ENCODE measurements at places on chromosomes 12 and 14.
A peak's percentile ranks its signal among the peaks of the same experiment; 100 is the strongest.

DNA sequence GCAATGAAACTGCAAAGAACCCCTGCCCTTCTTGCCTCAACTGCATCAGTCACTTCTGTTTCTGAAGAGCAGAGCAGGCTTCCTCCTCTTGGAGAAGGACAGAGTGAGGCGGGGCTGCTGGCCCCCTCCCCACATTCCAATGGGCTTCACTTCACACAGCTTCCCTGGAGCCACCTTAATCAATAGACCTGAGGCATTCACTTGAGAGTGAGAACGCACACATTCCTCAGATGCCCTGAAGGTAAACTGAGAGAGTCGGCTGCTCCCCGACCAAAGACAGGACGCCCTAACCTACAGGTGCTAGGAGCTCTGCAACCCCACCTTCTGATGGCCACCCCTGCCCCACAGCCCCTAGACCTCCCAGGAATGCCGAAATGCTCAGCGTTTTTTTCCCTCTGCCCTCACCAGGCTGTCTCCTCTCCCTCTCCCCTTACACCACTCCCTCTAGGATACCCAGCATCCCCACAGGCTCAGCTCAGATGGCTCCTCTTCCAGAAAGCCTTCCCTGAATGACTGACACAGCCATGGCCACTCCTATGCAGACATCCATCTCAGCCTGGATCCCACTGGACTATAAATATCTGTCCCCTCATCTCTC, 31.1 kb downstream of the SYNE3 start:
- no peak for DNase-seq

DNA sequence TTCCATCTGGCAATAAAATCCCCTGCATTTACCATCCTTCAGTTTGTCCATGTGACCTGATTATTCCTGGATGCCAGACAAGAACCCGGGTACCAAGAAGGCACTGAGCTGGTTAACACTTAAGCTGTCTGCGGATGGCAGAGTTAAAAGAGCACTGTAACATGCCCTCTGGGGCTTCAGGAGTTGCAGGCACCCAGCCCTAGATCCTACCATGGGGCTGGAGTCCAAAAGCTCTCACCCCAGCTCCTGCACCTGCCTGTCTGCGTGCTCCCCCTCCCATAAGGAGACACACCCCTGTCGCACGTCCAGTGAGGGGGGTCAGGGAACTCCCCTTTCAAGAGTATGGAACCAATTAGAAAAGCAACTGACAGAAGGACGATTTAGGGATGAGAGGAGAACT, 14.6 kb upstream of the FBXO34 start:
- DNase-seq: no peak

- DNase-seq: no peak
Observed at GRCh38 chr14:30517737-30518136, 41.2 kb upstream of the G2E3 start.

DNA sequence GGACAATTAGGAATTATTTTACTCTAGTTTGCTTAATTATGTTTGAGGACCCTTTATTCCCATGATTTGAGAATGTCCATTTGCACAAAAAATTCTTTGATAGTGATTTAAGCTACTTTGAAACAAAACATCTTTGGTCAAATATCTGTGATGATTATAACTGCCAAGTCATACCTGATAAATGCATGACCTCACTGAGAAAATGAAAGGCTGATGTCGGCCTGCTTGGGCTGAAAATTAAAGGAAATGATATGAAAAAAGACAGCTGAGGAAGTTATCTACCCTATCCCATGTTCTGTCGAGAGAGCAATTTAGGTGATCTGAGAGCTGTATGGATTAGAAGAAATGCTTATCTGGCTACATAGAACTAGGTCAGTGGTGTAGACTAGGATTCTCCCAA, 43.6 kb downstream of the ATL1 start:
- no peak for DNase-seq

DNA sequence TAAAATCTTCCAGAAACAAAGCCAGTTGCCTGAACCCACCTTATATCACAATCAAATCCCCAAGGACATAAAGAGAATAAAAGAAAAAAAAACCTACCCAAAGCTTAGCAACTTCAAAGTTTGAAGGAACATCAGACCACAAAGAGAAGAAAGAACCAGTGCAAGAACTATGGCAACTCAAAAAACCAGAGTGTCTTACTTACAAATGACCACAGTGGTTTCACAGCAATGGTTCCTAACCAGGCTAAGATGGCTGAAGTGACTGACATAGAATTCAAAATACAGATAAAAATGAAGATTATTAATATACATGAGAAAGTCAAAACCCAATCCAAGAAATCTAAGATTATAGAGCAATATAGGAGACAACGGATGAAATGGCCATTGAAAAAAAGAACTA, 56.7 kb downstream of the APOBEC1 start:
- no peak for DNase-seq

GRCh38 chr12:58026897-58027891, 85.8 kb downstream of the ATP23 start:
- no peak for DNase-seq

- no peak for DNase-seq
Observed at GRCh38 chr14:68374682-68375081, 418.2 kb downstream of the ZFP36L1 start.

- no peak for DNase-seq
Observed at GRCh38 chr14:93018366-93018765, 95.4 kb downstream of the CHGA start.

DNA sequence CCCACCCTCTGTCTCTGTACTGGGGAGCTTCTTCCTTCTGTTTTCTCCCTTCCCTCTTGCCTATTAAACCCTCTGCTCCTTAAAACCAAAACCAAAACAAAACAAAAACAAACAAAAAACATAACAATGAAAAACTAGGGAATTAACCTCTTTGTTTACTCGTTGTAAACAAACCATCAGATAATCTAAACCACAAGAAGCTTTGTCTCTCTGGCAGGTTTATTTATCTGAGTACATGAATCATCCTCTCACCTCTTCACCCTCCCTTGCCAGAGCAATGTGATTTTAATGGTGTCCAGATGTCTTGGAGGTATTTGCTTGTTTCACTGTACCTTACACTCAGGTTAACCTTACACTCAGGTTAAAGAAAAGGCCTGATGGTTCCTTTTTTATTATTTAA, 66.1 kb downstream of the DYRK2 start:
- no peak for DNase-seq

- no peak for DNase-seq
Observed at GRCh38 chr14:90643982-90644670, 172.1 kb downstream of the TTC7B start.

DNA sequence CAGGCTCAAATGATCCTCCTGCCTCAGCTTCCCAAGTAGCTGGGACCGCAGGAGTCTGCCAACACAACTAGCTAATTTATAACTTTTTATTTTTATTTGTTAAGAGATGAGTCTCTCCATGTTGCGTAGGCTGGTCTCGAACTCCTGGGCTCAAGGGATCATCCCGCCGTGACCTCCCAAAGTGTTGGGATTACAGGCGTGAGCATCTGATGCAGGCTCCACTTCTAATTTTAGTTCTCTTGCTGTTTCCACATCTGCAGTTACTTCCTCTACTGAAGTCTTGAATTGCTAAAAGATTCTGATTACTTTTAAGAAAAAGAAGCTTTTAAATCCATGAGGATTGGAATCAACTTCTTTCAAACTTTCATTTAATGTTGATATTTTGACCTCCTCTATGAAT, 13.4 kb upstream of the SNX6 start:
- no peak for DNase-seq

GRCh38 chr12:118023301-118023860, 6.9 kb downstream of the RFC5 start:
- DNase-seq: no peak

DNA sequence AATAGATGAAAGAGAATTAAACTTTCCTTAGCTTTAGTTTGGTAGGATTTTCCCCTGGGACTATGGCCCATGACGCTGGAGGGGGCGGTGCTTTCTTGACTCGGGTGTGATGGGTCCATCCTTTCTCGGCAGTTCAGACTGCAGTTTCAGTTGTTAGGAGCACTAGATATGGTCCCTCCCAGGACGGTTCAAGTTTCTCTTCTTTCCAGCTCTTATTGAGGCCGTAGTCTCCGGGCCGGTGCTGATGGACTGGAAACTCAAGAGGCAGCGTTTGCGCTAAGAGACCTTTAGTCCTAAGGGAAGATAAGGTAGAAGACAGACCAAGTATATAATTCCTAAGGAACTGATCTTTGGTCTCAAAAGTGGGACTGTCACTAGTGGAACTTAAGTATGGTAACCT, 111.2 kb downstream of the RIN3 start:
- DNase-seq: no peak

- no peak for DNase-seq
Observed at GRCh38 chr14:50533241-50533705, 904 bp upstream of the MAP4K5 start.

GRCh38 chr14:99737451-99737951, 53.4 kb downstream of the CYP46A1 start:
- no peak for DNase-seq

DNA sequence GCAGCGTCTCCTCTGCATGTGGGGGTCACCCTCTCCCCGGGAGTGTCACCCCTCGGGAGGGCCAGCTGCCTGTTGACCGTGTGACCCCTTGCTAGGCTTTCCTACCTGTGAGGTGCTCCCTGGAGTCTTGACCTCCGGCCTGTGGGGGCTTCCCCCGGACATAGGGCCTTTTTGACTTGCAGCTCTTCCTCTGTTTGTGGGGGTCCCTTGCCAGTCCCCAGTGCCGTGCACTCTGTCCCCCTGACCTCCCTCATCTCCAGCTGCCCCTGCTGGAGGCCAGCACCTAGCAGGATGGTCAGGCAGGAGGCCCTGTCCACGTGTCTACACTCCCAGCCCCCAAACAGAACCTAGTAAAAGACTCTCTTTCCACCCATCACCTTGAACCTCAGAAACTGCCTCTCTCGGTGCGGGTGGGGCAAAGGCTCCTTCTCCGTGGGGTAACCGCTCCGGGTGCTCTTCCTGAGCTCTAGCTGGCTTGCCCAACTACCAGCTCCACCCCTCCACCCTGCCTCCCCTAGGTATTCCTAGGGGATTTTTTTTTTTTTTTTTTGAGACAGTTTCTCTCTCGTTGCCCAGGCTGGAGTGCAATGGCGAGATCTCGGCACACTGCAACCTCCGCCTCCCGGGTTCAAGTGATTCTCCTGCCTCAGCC, 810 bp downstream of the AACS start:
- DNase-seq: no peak

GRCh38 chr14:24366413-24366720, 1.6 kb upstream of the NFATC4 start:
- no peak for DNase-seq

- DNase-seq: peak; percentile 66
Observed at GRCh38 chr12:58833853-58834252, 86.5 kb downstream of the LRIG3 start.

DNA sequence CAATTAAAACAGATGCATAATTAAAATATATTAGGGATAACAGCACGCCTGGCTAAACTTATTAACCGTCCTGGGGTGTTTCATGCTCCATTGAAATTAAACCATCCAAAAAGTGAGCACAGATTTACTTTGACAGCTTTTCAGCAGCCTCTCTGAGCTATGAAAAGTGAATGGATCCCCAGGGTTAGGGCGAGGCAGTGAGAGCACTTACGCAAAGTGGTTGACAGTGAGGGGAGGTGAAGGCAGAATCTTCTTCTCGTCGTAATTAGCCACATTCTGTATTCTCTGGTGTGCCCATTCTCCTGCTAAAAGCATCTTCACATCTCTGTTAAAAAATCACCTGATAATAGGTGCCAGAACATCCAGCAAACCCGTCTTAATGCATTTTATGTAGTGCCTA, 1.9 kb downstream of the TMTC2 start:
- DNase-seq: no peak

DNA sequence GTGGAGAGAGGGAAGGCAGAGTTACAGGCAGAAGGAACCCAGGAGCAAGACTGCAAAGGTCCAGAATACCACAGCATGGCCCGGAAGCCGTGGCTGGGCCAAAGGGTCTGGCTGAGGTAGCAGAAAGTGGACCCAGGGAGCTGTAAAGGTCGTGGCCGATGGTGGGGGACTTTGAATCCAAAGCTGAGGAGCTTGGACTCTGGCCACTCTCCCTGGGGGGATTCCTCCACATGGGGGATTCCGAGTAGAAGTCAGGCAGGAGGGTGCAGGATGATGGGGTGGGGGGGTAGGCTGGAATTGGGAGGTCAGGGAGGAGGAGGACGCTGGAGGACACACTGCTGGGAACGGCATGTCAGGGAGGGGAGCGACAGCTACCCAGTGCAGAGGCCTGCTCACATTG, 125.2 kb downstream of the GCH1 start:
- no peak for DNase-seq

DNA sequence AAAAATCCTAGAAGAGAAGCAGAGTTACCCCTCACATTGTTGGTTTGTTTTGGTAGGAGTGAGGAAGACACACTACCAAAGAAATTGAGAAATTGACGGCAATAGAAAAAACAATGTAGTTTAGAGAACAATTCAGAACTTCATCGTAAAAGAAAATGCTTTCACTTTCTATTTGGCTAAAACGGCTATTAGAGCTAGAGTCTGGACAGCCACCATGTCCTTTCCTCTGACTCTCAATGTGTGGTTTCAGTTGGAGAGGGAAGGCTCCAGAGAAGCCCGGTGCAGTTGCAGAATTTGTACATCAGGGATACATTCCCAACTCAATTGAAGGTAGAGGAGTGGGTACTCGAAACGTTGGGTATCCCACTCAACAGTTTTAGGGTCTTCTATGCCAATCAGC, 535.3 kb downstream of the GALC start:
- DNase-seq: no peak

- no peak for DNase-seq
Observed at GRCh38 chr12:62813031-62813829, 121.7 kb downstream of the PPM1H start.

- no peak for DNase-seq
Observed at GRCh38 chr12:31742891-31743290, 14.1 kb upstream of the AMN1 start.

GRCh38 chr14:23173031-23173430, 10.4 kb downstream of the SLC7A8 start:
- no peak for DNase-seq

- no peak for DNase-seq
Observed at GRCh38 chr12:26271024-26271423, 75.7 kb downstream of the SSPN start.

GRCh38 chr14:86193756-86194155, 663.8 kb downstream of the FLRT2 start:
- no peak for DNase-seq

GRCh38 chr14:50233166-50233950, 2.0 kb upstream of the SOS2 start:
- DNase-seq: peak; percentile 66

DNA sequence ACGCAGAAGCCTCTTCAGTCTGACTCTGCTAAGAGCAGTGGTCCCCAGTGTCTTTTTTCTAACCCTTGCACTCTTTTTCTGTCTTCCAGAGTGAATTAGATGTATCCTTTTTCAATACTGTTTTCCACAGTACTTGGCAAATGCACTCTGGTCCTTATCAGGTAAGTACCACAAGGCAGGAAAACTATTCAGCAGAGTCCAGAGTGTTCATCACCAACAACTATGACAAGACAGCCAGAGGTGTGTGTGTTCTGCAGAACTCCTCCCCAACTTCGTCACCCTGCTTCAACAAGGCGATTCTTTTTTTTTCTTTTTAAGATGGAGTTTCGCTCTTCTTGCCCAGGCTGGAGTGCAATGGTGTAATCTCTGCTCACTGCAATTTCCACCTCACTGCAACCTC, 54.3 kb upstream of the STRN3 start:
- no peak for DNase-seq
